ENCODE measurements at places on chromosomes 7 and 10.

DNA sequence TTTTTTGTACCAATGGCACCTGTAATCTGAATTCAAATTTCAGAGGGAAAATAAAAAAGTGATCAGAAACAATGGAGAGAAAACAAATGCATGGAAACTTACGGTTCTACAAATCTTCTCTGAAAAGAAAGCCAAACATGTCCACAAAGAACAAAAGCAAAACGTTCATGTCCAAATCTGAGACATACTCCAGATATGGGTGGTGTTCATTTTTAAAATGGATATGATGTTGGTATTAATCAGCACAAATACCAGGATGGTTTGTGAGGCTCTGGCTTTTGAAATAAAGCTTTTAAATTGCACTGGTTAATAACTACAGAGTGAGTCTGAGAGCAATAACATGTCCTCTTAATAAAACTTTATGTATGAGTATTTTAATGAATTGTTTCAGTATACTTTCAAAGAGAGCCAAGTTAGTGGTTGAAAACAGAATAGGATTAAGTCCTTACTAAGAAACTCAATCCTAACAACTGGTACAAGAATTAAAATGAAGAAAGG, 366.4 kb downstream of the INHBA start:
- DNase-seq, result no peak

- DNase-seq, result no peak
Observed at GRCh38 chr10:78875331-78875877, 193.4 kb upstream of the ZMIZ1 start.

GRCh38 chr7:149007611-149008010, 20.7 kb downstream of the PDIA4 start:
- DNase-seq, result no peak

DNA sequence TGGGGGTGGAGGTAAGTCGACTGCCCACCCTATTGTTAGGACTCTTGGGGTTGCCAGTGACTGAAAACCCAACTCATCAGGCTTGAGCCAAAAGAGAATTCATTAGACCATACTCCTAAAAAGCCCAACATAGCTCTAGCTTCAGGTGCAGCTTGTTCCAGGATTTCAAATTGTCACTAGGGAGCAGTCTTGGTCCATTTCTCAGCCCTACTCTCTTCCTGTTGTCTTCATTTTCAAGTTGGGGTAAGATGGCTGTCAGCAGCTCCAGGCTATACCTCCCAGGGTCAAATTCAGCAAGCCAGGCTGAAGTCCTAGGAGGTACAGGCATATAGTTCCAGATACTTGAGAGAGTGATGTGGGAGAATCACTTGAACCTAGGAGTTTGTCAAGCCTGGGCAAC, 14.9 kb upstream of the COL13A1 start:
- DNase-seq, result no peak
